Effector memory CD8-positive, alpha-beta T cell (primary cell): ENCODE measurements at places on chromosomes 7 and 10.
A peak's percentile ranks its signal among the peaks of the same experiment; 100 is the strongest.

DNA sequence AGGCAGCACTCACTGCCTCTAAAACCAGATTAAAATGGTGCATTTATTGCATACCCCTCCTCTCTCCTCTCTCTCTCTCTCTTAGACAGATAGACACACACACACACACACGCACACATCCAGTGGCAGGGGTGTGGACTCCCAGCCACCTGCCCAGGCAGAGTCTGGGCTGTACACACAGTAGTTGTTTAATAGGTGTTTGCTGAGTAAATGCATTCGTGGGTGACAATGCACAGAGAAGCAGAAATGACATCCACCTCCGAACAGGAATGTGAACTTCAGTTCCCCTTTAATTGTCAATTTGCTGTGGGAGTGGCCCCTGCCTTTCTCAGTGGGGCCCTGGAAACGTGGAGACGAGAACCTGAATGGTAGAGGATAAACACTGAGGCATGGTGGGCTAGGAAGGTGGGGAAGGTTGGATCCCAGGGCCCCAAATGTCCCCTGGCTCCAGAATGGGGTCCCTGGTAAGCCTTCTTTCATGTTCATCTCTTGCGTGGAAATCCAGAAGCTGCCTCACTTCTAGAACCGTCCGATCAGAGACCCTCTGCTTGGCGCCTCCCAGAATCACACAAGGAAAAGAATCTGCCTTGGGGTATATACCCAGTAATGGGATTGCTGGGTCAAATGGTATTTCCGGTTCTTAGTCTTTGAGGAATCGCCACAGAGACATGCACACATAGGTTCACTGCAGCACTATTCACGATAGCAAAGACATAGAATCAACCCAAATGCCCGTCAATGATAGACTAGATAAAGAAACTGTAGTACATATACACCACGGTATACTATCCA, 58.5 kb upstream of the ECHDC3 start:
- no peak for DNase-seq

GRCh38 chr7:130894146-130894908, 160.3 kb upstream of the KLF14 start:
- DNase-seq, result no peak

GRCh38 chr7:106767498-106768323, 97.4 kb upstream of the PIK3CG start:
- DNase-seq, result no peak

GRCh38 chr7:55534262-55534915, 37.9 kb downstream of the VOPP1 start:
- peak; percentile 20 for DNase-seq

GRCh38 chr7:126700807-126701604, 551.7 kb downstream of the GRM8 start:
- peak; percentile 10 for DNase-seq

GRCh38 chr7:85972504-85973141, 671.1 kb upstream of the GRM3 start:
- DNase-seq, result no peak

DNA sequence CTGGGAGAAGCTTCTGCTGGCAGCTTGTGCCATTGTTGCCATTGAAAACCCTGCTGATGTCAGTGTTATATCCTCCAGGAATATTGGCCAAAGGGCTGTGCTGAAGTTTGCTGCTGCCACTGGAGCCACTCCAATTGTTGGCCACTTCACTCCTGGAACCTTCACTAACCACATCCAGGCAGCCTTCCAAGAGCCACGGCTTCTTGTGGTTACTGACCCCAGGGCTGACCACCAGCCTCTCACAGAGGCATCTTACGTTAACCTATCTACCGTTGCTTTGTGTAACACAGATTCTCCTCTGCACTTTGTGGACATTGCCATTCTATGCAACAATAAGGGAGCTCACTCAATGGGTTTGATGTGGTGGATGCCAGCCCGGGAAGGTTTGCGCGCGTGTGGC, 220.7 kb downstream of the ADK start:
- no peak for DNase-seq
